ENCODE measurements at places on chromosomes 3 and 15. TPM values are rescaled to one million over a fixed set of nuclear protein-coding genes. Genes with fewer than 3 reads are reported as not detected.
A peak's percentile ranks its signal among the peaks of the same experiment; 100 is the strongest.

DNA sequence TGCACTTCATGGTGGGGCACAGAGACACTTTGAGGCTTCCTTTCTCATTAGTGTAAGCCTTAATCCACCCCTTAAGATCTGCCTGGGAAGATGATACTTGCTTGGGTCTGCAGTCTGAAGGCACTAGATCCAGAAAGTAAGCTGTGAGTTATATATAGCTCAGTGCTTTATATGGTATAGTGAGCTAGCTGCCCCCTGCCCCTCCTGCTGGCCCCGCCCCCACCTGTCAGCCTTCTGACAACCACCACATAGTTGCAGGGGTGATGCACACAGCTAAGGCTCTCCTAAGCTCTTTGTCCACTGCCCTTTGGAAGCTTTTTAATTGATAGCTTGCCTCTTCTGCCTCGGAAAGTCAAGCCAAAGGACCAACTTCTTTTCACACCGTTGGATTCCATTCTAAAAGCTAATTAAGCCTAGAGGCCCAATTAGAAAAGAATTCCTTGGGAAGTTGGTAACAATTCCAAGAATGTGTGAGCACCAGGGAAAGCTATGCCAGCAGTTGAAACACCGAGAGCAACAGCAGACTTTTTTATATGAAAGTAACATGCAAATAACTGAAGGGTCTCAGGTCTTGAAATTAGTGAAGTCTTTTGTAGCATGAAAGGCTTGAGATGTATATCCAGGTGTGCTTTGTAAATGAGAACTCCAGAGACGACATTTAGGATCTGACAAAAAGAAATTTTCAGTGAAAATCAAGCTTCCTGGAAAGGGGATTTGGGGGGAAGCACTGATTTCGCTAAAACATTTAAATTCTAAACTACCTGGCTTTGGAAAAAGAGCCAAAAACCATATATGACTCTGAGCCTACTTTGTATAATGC, 2.3 kb downstream of the TPM1 start:
- H3K36me3 ChIP-seq, result no peaks in the 10 kb centered on the region
- DNase-seq, result no peak
- H3K27ac ChIP-seq, result no peak overlapping the region
- H3K27me3 ChIP-seq, result peaks cover 17% of the 10 kb centered on the region
- H3K4me3 ChIP-seq, result no peak overlapping the region

DNA sequence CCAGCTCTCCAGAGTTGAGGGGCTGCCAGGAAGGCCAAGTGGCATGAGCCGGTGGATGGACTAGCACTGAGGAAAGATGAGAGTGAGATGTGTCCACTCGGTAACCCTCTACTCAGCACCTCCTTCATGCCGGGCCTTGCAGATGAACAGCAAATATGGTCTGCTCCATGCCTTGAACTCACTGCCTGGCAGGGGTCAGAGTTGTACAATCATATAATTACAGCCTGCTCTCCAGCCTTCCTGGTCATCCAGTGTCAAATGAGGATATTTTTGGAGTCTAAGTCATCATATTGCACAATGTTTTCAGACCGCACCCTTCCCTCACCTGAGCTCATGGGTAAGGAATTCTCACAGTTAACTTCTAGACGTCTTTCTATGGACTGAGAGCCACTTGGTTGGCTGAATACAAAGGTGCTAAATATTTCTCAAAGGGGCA, 4.9 kb downstream of the MGLL start:
- no peak overlapping the region for H3K27ac ChIP-seq
- DNase-seq, result no peak
- H3K4me1 ChIP-seq, result no peaks in the 10 kb centered on the region
- no peaks in the 10 kb centered on the region for H3K27me3 ChIP-seq
- H3K4me3 ChIP-seq, result no peak overlapping the region

GRCh38 chr3:159852821-159853505, 135.7 kb upstream of the IL12A start:
- no peaks in the 10 kb centered on the region for H3K4me1 ChIP-seq
- H3K27me3 ChIP-seq, result no peaks in the 10 kb centered on the region
- no peak for DNase-seq
- H3K4me3 ChIP-seq, result no peak overlapping the region
- H3K27ac ChIP-seq, result no peak overlapping the region
- H3K36me3 ChIP-seq, result no peaks in the 10 kb centered on the region

The WDR72 gene
- not detected for total RNA-seq

The EPHA3 gene
- total RNA-seq, result not detected

GRCh38 chr3:53994986-53995603, 103.4 kb upstream of the SELENOK start:
- DNase-seq, result no peak
- H3K27me3 ChIP-seq, result no peaks in the 10 kb centered on the region
- no peaks in the 10 kb centered on the region for H3K36me3 ChIP-seq
- no peak overlapping the region for H3K27ac ChIP-seq
- no peaks in the 10 kb centered on the region for H3K4me1 ChIP-seq

GRCh38 chr3:73523661-73524060, 101.1 kb downstream of the PDZRN3 start:
- DNase-seq, result no peak
- no peak overlapping the region for H3K4me3 ChIP-seq
- H3K36me3 ChIP-seq, result no peaks in the 10 kb centered on the region
- no peak overlapping the region for H3K27ac ChIP-seq

The SLC15A2 gene
- total RNA-seq, result 5.5 TPM

DNA sequence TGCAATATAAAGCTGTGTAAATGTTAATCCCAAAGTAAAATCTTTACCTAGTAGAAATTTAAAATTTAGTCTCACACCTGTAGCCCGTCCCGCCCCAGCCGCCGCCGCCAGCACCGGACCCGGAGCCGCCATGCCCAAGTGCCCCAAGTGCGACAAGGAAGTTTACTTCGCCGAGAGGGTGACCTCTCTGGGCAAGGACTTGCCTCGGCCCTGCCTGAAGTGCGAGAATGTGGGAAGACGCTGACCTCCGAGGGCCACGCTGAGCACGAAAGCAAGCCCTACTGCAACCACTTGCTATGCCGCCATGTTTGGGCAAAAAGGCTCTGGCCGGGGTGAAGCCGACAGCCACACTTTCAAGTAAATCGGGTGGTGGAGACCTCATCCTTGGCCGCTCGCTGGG, 22.1 kb upstream of the TOP2B start:
- H3K4me1 ChIP-seq, result no peaks in the 10 kb centered on the region
- no peak overlapping the region for H3K27ac ChIP-seq
- DNase-seq, result no peak
- no peaks in the 10 kb centered on the region for H3K36me3 ChIP-seq

The EXD1 gene
- not detected for total RNA-seq

The TMEM207 gene
- not detected for total RNA-seq

DNA sequence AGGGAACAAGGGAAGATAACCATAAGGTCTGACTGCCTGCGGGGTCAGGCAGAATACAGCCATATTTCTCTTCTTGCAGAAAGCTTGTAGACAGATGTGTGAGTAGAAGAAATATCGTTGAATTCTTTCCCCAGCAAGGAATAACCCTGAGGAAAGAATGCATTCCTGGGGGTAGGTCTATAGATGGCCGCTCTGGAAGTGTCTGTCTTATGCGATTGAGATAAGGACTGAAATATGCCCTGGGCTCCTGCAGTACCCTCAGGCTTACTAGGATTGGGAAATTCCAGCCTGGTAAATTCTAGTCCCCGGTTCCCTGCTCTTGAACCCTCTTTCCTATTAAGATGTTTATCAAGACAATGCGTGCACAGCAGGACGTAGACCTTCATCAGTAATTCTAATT, 15.8 kb upstream of the SST start:
- no peaks in the 10 kb centered on the region for H3K36me3 ChIP-seq
- no peaks in the 10 kb centered on the region for H3K27me3 ChIP-seq
- H3K27ac ChIP-seq, result no peak overlapping the region
- no peak overlapping the region for H3K4me3 ChIP-seq
- H3K4me1 ChIP-seq, result no peaks in the 10 kb centered on the region

DNA sequence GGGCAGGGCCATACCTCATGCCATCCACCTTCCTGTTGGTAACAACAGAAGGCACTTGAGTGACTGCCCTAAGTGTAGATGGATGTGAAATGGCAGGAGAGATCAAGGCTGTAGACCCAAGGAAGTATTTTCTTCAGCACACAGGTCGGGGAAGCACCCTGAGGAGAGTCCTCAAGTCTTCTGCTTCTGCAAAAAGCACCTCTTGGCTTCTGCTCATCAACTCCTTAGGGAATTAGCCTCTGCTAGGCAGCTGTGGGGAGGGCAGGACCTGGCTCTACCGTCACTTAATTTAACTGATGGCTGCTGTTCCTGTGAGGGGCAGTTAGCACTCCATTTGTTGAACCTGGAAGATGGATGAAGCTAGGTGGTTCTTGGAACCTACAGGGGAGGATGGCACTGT, 6.9 kb upstream of the CACNA2D2 start:
- no peaks in the 10 kb centered on the region for H3K27me3 ChIP-seq
- H3K27ac ChIP-seq, result no peak overlapping the region
- H3K4me3 ChIP-seq, result no peak overlapping the region
- no peak for DNase-seq
- H3K36me3 ChIP-seq, result no peaks in the 10 kb centered on the region

The CPNE9 gene
- 1.2 TPM for total RNA-seq

The SLC22A14 gene
- not detected for total RNA-seq

- peaks cover 32% of the 10 kb centered on the region for H3K4me1 ChIP-seq
- no peaks in the 10 kb centered on the region for H3K36me3 ChIP-seq
- no peak overlapping the region for H3K4me3 ChIP-seq
- no peak for DNase-seq
- H3K27me3 ChIP-seq, result no peaks in the 10 kb centered on the region
Observed at GRCh38 chr3:37219266-37219665, 44.9 kb upstream of the LRRFIP2 start.

DNA sequence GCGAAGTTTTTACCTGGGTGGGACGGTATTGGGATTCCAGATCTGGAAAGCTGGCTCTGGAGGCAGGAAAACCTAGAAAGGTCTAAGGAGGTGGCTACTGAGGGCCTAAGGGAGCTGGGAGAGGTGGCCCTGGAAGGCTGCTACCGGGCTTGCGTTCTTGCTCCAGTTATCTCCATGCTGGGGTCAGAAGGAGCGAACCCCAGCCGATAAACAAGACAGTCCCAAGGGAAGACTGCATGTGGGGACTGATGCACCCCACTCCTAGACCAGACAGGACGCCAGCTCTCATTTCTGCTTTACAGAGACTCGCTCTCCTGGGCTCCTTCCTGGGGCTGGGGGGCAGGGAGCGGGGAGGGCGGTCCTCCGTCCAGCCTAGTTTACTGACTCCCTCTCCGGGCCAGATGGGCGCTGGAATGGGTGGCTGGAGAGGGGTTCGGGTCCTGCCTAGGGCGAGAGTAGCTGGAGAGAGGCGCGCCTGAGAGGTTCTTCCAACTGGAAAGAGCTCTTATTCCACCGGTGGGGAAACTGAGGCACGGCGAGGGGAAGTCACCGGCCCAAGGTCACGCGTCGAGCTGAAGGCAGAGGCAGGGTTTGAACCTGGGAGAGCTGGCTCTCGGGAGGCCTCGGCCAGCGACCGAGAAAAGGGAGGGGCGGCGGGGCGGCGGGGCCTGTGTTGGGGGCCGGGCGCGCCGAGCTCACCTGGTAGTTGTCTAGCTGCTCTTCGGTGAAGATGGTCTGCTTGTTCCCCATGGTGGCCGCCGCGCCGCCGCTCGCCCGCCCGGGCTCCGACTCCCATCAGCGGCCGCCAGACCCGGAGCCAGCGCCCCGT, 565 bp downstream of the CIB2 start:
- peak overlapping the region; percentile 29 for H3K27ac ChIP-seq
- H3K4me1 ChIP-seq, result peaks cover 11% of the 10 kb centered on the region
- no peaks in the 10 kb centered on the region for H3K36me3 ChIP-seq
- DNase-seq, result no peak
- no peak overlapping the region for H3K4me3 ChIP-seq
- no peaks in the 10 kb centered on the region for H3K27me3 ChIP-seq

The VEPH1 gene
- not detected for total RNA-seq

The TICRR gene
- 0.20 TPM for total RNA-seq

DNA sequence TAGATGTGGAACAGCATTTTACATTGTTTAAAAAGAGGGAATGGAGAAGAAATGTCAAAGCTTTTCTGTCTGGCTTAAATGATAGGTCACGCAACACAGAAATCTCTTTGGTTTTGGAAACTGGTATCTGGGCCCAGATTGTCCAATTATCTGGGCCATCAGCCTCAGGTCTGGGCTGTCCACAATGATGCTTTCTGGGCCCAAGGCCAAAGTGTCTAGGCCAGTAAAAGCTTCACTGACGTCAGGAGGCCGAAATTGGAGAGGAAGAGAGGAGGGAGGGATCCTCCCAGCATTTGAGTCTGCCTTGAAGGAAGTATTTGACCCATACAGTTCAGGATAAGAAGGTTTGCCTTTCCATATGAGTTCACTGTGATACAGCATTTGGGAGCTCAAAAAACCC, 60.7 kb upstream of the ALDH1A3 start:
- H3K27ac ChIP-seq, result no peak overlapping the region
- H3K27me3 ChIP-seq, result no peaks in the 10 kb centered on the region
- DNase-seq, result no peak

GRCh38 chr3:95272781-95273180, 1209.9 kb downstream of the NSUN3 start:
- no peaks in the 10 kb centered on the region for H3K36me3 ChIP-seq
- H3K27ac ChIP-seq, result no peak overlapping the region
- H3K4me3 ChIP-seq, result no peak overlapping the region
- no peak for DNase-seq
- H3K4me1 ChIP-seq, result no peaks in the 10 kb centered on the region
- H3K27me3 ChIP-seq, result no peaks in the 10 kb centered on the region

The GHSR gene
- total RNA-seq, result not detected

The ANKUB1 gene
- not detected for total RNA-seq

GRCh38 chr3:87390353-87390752, 114.0 kb upstream of the POU1F1 start:
- no peak overlapping the region for H3K27ac ChIP-seq
- no peaks in the 10 kb centered on the region for H3K4me1 ChIP-seq
- no peaks in the 10 kb centered on the region for H3K27me3 ChIP-seq
- DNase-seq, result no peak
- H3K36me3 ChIP-seq, result no peaks in the 10 kb centered on the region

GRCh38 chr3:197406266-197406665, 107.9 kb upstream of the DLG1 start:
- H3K27ac ChIP-seq, result no peak overlapping the region
- H3K4me1 ChIP-seq, result no peaks in the 10 kb centered on the region
- H3K4me3 ChIP-seq, result no peak overlapping the region
- no peak for DNase-seq
- no peaks in the 10 kb centered on the region for H3K36me3 ChIP-seq
- H3K27me3 ChIP-seq, result no peaks in the 10 kb centered on the region

The LHFPL4 gene
- total RNA-seq, result not detected

- H3K27me3 ChIP-seq, result no peaks in the 10 kb centered on the region
- no peaks in the 10 kb centered on the region for H3K4me1 ChIP-seq
- no peak for DNase-seq
- no peak overlapping the region for H3K27ac ChIP-seq
- no peaks in the 10 kb centered on the region for H3K36me3 ChIP-seq
Observed at GRCh38 chr3:188595890-188596376, 442.0 kb downstream of the LPP start.

GRCh38 chr3:65516998-65517397, 521.7 kb downstream of the MAGI1 start:
- H3K4me3 ChIP-seq, result no peak overlapping the region
- DNase-seq, result no peak
- no peaks in the 10 kb centered on the region for H3K4me1 ChIP-seq
- H3K27ac ChIP-seq, result no peak overlapping the region

Measured in naive thymus-derived CD4-positive, alpha-beta T cell (primary cell).